Endodermal cell (in vitro differentiated cells): ENCODE measurements at places on chromosomes 4 and X.
A peak's percentile ranks its signal among the peaks of the same experiment; 100 is the strongest.

GRCh38 chr4:162494935-162495334 is 331.1 kb upstream of the FSTL5 start:
- DNase-seq: no peak

GRCh38 chrX:119466970-119467369 is 1.3 kb upstream of the SLC25A5 start:
- DNase-seq: peak; percentile 24

GRCh38 chr4:28073860-28074555 is 1213.4 kb downstream of the STIM2 start:
- DNase-seq: peak; percentile 69

DNA sequence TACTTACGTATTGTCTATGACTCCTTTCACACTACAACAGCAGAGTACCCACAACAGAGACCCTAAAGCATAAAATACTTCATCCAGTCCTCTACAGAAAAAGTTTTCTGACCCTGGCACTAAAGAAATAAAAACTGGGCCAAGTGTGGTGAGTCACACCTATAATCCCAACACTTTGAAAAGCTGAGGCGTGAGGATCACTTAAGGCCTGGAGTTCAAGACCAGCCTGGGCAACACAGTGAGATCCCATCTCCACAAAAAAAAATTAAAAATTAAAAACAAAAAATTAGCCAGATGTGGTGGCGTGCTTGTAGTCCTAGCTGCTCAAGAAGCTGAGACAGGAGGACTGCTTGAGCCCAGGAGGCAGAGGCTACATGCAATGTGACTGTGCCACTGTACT is 66.9 kb downstream of the WDFY3 start:
- no peak for DNase-seq

GRCh38 chr4:73822812-73823504 is 13.5 kb upstream of the CXCL6 start:
- no peak for DNase-seq

- no peak for DNase-seq
Observed at GRCh38 chr4:169314906-169315305, 44.1 kb upstream of the SH3RF1 start.

DNA sequence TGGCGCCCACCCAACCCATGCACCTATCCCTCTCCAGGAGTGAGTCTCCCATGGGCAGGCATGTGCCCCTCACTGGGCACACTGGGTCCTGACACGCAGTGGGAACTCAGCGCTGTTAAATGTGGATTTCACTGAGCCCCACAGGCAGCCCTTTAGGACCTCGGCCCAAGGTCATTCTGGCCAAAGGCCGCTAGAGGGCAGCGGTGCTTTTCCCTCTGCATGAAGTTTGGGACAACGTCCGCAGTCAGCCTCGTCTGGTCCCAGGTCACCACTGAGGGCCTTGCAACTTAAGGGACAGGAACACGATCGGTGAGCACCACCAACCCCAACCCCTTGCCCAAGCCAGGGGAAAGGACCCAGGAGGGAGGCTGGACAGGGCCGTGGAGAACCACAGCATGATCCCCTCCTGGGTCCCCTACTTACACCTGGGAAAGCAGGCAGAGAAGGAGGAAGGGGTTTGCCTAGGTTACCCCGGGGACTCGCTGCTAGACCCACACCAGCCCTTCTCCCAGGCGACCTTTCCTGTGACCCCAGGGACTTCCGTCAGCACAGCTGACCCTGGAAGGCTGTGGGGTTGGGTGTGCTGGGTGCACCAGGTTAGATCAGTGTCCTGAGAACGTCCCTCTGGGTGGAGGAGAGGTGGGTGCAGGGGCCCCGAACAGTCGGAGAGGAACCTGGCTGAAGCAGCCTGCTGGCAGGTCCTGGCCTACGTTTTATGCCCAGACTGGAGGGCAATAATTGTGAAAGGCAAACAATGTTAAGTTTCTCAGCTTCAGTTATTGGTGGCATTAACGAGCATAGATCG is 24.0 kb downstream of the CYTL1 start:
- peak; percentile 95 for DNase-seq

DNA sequence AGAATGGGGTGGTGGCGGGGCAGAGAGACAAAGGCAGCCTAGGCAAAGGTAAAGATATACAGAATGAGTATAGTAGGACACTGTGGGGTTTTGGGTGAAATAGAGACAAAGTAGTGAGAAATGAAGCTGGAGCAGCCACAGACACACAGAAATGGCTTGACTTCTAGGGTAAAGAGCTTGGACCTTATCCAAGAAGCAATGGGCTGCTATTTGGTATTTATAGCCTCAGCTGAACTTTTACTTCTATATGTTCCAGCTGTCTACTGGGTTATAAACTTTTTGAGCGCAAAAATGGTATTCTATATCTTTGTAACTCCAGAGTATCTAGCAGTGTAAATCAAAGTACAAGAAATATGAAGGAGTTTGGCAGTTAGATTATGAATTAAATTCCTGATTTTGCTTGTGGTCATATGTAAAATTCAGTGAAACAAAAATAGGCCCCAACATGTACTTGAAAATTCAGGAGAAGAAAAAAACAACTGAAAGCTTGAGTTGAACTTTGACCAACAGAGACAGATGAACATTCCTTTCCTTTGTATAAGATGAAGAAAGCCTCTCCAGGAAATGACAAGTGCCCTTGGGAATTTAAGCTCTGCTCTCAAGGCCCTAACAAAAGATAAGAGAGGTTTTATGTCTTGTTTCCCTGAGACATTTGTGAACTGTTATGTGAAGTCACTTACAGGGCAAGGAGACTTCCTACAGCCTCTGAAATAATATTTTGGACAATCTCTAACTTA is 354.1 kb downstream of the CHIC1 start:
- DNase-seq: no peak

- DNase-seq: no peak
Observed at GRCh38 chrX:9605484-9605883, 140.6 kb downstream of the TBL1X start.

GRCh38 chr4:93771640-93772411 is 56.7 kb upstream of the ATOH1 start:
- no peak for DNase-seq

DNA sequence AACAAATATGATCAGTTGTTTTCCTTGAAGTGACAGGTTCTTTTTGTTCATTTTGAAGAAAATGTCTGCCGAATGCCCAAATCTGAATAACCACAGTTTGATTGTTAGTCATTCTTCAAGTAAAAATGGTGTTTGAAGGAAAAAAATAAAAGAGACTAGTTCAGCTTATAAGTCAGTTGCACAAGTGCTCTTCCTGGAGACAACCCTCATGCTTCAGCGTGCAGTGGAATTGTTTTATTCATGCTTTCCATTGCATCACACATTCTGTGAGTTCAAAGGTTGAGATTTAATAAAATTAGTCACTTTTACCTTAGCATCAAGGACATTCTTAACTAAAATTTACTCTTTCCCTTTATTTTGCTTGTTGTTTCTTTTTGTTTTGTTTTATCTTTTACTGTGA is 404.9 kb downstream of the ZNF674 start:
- no peak for DNase-seq

GRCh38 chr4:153072661-153073060 is 131.6 kb upstream of the TRIM2 start:
- DNase-seq: no peak

DNA sequence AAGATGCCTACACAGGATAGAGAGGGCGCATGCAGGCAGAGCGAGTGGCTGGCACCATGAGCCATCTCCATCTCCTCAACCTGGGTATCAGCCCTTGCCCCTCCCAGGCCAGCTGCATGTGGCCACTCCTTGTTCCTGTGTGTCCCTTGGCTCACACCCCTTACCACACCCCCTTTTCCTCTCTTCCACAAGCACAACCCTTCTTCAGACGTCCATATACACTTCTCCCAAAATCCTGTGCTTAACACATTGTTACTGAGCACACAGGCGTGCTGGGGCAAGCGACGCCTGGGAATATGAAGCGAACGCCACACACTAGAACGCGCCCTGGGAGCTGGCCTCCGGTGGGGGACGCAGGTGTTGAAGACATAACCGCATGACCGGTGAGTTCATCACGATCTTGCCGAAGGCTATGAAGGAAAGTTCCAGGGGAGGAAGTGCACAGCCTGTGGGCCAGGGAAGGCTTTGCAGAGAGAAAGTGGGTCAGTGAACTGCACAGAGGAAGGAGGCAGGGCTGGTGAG is 19.1 kb upstream of the KIAA0232 start:
- peak; percentile 44 for DNase-seq

DNA sequence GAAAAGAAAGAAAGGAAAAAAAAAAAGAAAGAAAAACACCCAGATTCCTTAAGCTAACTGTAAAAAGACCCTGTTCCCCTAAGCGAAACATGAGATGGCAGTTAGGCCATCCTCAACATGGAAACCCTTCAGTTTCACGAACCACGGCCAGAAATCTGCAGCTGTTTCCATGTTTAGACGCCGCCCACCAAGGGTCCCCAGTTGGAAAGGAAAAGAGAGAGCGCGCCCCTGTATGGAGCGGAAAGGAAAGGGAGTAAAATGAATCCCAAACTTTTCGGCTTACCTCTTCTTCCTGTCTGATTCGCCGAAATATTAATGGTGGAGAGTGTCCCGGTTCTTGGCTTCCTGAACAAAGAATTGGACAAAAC is 38.3 kb downstream of the MGARP start:
- peak; percentile 58 for DNase-seq

GRCh38 chrX:16870862-16871815 is 977 bp upstream of the RBBP7 start:
- DNase-seq: peak; percentile 88

DNA sequence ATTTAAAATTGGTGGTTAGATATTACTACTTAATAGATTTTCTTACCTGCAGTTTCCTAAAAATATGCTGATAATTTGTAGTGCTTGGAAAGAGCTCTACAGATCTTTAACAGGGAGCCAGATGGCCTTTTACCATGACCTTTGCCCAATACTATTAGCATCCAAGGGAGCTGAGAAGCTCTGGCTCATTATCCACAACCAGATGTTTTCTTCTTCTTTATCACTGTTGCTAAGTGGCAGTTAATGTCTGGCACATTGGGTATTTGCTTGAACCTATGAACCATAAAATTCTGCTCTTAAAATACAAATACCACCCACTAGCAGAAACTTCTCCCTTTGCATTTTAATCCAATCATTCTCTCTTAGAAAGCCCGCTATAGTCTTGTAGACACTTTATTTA is 1480.3 kb downstream of the C4orf33 start:
- no peak for DNase-seq

GRCh38 chr4:75391489-75392166 is 122.6 kb downstream of the RCHY1 start:
- DNase-seq: no peak

GRCh38 chrX:153818571-153819383 is 11.6 kb downstream of the PDZD4 start:
- DNase-seq: peak; percentile 82

- DNase-seq: no peak
Observed at GRCh38 chrX:20527558-20528011, 260.9 kb upstream of the RPS6KA3 start.

- no peak for DNase-seq
Observed at GRCh38 chrX:111444881-111445280, 32.9 kb upstream of the DCX start.

GRCh38 chr4:55611358-55612059 is 19.5 kb upstream of the PDCL2 start:
- no peak for DNase-seq

DNA sequence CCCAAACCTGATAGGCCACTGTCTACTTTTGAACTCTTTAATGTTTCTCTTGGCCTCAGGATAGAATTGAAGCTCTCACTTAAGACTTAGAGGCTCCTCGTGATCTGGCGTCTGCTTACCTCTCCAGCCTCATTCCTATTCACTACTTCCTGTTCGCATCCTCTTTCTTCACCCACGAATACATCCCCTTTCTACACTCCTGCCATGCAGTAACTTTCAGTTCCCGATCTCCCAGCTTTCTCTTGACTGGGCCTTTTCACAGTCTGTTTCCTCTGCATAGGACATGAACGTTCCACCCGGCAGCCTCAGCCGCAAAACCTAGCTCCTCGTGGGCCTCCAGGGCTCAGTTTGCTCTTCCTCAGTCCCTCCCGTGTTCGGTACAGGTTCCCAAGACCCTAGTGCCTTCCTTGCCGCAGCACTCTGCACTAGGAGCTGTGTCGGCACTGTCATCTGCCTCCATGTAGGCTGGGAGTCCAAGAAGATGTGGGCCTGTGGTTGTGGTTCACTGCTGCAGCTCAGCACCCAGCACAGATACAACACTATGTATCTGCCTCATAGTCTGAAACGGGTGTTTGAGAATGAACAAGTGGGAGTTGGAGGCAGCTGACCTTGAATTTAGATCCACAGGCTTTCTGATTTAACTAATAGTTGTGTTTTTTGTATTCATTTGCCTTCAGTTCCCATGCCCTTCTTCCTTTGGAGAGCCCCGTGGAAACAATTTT is 15.8 kb downstream of the RPL39 start:
- DNase-seq: no peak

GRCh38 chrX:114712466-114712865 is 128.6 kb downstream of the HTR2C start:
- no peak for DNase-seq
